ENCODE measurements at places on chromosomes 7 and 10.

DNA sequence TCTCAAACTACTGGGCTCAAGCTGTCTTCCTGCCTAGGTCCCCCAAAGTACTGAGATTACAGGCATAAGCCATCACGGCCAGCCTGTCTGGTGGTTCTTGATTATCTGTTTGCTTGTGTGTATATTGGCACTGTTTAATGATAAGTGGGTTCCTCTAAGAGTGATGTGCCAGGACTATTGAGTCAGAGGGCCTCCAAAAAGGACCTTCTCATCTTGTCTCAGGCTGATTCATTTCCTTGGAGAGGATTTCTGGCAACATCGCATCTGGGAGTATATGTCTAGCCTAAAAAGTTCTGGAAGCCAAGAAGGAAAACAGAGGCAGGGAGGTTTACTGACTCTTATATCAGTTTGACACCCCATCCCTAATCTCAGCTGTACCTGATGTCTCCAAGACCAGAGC is 27.1 kb upstream of the AKAP9 start:
- DNase-seq = peak; percentile 24

GRCh38 chr10:70806841-70807240 is 8.9 kb upstream of the SGPL1 start:
- DNase-seq = no peak

DNA sequence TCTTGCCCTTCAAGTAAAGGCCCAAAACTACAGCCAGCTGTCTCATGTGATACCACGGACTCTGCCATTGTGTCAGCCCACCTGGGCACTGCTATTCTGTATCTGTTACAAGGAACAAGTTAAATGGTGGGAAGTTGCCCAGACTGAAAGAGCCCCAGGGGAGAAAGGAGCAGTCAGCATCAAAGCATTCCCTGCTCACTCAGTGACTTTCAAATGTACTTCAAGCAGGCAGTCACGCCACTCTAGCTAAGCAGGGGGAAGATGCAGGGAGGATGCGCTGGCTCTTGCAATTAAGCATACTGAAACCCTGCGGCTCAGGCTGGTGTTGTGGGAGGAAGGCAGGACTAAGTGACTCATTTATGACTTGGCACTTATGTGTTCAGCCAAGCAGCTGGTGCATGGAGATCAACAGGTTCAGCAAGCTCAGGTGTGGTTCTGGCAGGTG is 1249.6 kb downstream of the TYW1 start:
- DNase-seq = peak; percentile 7

GRCh38 chr10:96753956-96754355 is 33.6 kb upstream of the PIK3AP1 start:
- no peak for DNase-seq

GRCh38 chr7:73570977-73571376 is 7.4 kb downstream of the TBL2 start:
- DNase-seq = no peak

GRCh38 chr7:127391591-127392181 is 822 bp downstream of the ZNF800 start:
- DNase-seq = peak; percentile 24

- DNase-seq = no peak
These were observed 8.1 kb downstream of the GNB2 start for GRCh38 chr7:100681491-100682227.

DNA sequence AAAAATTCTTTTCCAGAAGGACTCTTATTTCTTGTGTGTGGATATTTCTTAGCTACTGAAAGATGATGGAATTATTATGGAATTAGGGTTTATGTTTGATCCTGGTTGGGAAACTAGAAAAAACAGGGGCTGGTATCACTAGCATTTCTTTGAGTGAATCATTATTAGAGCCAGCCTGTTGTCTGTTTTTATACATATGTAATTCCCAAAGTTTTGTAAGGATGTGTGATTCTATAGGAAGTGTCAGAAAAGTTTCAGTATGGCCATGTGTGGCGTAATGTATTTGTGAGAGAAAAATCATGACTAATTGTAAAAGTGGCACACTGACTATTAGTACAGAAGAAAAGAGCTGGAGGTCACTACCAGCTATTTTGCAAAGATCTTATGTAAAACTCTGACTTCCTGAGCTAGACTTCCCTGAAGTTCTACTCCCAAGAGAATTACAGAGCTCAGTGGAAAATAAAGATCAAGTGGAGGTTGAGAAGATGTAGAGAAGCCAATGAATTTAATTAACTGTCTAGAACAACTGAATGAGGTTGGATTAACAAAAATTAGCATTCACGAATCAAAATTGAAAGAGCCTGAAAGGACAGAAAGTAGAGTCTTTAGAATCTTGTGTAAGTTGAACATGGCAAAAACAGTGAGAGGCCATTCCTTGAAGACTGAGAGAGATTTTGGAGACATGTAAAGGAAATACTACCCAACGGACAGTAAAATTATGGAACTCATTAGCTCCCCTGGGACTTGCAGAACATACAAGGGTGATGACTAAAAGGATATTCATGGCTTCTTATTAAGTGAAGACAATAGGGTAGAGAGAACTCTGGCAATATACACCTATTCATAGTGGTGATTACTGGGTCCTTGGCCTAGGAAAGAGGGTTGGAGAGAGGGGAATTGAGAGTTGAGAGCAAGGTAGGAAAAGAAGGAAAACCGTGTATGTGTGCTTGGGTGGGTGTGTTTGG is 12.5 kb downstream of the ZNF365 start:
- no peak for DNase-seq

DNA sequence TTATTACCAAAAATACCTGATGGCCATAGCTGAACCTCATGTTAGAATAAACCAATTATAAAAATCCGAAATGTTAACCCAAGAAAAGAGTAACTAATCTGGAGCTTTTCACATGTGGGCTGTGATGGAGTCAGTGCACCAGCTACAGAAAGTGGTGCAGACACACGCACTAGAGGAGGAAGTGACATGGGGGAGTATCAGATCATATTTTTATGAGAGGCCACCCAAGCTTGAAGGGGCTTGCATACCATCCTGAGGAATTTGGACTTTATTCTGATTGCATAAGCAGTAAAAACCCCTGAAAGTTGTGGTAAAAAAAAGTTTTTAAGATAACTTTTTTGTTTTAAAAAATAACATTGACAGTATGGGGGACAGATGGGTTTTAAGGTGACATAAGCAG is 1148.5 kb upstream of the CELF2 start:
- no peak for DNase-seq

DNA sequence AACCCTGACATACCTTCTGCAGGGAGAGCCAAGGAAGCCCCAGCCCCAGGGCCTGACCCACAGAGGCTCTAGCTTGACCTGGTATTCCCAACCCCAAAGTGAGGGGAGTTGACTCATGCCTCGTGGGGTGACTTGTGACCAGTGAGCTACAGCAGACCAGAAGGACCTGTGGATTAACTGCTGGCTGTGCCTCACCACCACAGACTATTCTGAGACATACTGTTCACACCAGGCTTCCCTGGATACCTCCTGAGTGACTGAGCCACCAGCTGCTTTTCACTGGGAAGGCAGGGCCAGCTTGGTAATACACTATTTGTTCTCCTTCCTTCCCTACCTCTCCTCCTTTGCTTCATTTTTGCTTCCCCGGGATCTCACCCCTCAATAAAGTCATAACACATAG is 7.3 kb downstream of the PLXNA4 start:
- DNase-seq = peak; percentile 29

DNA sequence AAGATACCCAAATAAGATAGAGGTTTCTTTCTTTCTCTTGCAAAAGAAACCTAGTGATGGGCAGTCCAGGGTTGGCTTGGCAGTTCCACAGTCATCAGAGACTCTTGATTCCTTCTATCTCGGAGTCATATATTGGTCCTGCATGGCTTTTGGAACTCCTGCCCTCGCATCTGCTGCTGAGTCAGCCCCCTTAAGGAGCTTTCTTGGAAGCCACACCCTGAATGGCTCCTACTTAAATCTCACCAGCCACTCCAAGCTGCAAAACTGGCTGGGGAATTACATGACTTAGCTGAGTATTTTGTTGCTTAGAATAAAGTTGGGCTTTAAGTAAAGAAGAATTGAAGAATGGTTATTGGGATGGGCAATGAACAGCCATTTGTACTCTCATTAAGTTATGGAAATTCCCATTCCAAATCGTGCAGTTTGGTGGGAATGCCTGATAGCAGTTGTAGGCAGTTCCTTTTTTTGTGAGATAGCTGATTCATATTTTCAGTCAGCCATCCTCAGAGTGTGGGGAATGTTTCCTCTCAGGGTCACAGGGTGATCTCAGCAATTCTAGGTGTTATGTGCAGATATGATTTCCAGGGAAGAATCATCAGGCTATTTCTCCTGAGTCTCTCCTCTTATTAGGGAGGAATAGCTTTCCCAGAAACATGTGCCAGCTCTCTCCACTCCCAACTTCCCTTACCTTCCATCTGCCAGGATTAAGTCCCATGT is 209.9 kb downstream of the BBS9 start:
- peak; percentile 5 for DNase-seq

DNA sequence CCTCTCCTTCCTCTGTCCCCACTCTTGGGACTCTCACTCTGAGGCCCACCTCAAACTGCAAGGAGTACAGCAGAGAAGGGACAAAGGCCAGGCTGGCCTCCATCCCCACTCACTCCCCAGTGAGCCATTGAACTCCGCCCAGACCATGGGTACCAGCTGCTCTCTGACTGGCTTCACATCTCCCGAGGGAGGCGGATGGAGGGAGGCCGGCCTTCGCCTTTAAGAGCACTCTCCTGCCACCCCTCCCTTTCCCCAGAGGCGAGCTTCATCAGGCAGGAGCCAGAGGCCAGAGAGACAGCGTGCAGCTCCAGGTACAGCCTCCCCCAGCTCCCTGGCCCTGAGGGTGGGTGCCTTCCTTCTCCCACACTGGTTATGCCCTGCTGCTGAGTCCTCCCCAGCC is 1.8 kb upstream of the LDB3 start:
- DNase-seq = no peak

DNA sequence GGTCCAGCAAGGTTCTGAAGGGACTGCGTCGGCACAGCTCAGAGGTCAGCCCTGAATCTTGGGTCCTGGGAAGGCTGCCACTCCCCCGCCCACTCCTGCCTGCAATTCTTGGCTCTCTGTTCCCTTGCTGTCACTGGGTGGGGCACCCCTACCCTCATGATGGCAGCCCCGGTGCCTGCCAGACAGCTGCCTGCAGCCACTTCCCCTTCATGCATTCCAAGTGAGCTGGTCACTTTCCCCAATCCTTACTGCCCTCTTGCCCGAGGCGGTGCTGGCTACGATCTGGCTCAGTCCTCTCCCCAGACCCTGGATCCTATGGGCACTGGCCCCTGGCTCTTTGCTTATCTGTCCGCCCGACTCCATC is 14.2 kb downstream of the MYL10 start:
- DNase-seq = peak; percentile 75

- no peak for DNase-seq
These were observed 102.8 kb downstream of the PLPP4 start for GRCh38 chr10:120559800-120560199.

DNA sequence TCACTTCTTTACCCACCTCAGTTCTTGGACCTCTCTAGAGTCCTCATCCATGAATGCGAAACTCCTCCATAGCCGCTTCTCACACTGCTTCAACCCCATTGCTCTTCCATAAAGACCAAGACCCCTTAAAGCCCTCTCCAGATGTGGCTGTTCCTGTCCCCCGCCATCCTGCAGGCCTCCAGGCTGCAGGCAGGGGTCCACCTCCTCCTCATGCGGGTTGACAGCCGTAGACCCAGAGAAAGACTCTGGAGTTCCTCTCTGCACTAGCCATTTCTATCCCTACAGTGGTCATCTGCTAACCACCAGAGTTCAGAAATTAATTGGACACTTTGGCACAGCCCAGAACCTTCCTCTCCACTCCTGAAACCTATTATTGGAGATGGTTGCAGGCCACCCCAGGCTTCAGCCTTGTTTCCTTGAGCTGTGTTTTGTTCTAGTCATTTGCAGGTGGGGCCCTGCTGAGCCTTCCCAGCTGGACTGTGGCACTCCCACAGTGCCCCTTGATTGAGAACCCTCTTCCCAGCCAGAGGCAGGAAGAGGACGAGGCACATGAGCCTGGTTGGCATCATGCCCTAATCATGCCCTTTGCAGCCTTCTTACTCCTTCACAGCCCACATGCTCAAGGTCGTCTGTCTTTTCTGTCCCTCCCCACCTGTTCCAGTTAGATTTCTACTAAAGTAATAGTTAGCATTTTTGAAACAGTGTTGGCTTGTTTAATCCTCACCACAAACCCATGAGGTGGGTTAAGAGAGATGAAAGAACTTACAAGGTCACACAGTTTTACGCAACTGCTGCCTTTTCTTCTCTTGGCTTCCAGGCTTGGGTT is 23.9 kb downstream of the CUL1 start:
- no peak for DNase-seq

DNA sequence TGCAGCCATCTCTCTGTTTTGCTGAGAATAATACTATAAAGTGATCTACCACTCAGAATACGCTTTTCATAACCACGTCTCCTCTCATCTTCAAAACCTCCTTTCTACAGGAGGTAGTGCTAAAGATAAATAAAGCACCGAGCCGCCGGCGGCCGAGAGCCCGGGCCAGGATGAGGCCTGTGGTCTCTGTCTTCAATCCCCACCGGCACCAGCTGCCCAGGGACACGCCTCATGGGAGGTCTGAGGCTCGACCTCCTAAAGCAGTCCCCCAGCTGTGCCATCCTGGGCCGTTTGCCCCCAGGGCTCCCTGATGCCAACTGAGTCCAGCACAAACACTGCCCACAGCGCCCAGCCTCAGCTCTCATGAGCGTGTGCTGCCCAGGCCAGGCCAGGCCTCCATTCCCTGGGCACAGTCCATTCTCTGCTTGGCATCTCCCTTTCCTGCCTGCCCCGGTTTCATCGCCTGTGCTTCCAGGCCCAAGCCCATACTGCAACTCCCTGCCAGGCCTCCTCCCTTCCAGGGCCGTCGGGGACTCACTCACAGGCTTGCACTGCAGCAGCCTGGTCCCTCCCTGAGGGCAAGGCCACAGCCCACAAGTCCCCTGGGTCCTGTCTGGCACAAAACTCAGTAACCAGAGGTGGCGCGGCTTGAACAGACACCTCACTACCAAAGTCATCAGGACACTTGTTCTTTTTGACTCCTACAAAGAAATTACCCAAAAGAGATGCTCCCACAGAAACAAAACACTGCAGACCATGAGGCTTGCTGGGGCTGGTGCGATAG is 2.5 kb downstream of the INTS1 start:
- no peak for DNase-seq

- no peak for DNase-seq
These were observed 162.6 kb downstream of the CELF2 start for GRCh38 chr10:11180228-11180627.

DNA sequence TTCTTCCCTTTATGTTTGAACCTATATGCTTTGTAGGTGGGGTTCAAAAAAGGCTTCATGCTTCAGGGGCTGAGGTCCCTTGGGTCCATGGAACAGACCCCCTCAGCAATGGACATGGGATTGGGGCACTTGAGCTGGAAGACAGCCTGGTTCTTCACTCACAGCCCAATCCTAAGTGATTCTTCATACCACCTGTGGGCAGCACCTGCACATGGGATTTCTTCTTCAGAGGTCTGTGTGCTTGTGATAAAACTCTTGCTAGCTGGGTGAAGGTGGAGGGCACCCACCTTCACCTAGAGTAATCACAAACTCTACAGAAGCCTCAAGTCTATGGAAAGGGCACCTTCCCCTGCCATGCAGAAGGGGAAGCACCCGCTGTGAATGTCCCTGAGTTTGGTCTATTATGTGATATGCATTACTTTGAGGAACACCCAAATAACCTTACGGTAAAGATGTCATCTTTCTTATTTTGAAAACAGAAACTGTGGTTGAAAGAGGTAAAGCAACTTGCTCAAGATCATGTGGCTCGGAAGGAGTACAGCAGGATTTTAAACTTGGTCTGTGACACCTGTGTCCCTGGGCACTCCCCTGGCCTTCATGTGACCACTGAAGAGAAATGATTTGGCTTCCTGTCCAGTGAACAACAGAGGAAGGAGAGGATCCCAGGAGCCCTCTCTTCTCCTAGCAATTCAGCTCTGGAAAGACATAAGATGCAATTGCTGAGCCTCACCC is 469.5 kb upstream of the ZMIZ1 start:
- DNase-seq = no peak

All from AG08395 (cell line).